ENCODE measurements at places on chromosomes 7 and 10.

DNA sequence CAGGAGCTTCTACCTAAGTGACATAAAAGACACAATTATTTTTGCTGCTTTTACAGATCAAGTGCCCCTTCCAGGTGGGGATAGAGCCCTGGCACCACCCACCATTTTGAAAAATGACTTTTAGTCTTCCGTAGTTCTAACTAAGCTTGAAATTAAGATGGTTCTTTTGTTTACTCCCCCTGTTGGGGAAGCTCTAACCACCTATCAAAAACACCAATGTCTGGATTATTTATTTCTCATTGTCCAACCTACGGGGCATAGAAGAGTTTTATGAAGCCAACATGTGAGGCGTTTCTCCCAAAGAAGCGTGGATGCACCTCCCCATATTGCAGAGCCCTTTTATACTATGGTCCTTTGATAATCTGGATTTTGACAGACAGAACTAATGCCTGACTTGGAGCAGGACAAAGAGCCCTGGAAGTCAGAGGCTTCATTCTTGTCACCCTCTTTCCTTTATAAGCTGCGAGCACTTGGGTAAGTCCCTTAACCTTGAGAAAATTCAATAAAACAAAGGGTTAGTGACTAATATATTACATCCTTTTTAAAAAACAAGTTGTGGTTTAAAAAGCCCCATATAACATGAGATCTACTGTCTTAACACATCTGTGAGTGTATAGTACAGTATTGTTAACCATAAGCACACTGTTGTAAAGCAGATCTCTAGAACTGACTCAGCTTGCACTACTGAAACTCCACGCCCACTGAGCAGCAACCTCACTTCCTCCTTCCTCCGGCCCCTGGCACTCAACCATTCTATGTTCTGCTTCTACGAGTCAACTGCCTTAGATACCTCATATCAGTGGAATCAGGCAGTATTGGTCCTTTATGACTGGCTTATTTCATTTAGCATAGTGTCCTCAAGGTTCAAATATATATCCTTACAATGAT lies 67.5 kb downstream of the ATXN7L1 start:
- no peak for DNase-seq

- DNase-seq = no peak
Observed at GRCh38 chr10:74828946-74829345, 2.5 kb downstream of the KAT6B start.

GRCh38 chr10:29358010-29358616 lies 69.2 kb downstream of the LYZL1 start:
- no peak for DNase-seq

GRCh38 chr7:38000272-38000671 lies 79.8 kb downstream of the EPDR1 start:
- no peak for DNase-seq

Measured in ureter (tissue), 1 donor.